ENCODE measurements at places on chromosomes 7 and 10.

DNA sequence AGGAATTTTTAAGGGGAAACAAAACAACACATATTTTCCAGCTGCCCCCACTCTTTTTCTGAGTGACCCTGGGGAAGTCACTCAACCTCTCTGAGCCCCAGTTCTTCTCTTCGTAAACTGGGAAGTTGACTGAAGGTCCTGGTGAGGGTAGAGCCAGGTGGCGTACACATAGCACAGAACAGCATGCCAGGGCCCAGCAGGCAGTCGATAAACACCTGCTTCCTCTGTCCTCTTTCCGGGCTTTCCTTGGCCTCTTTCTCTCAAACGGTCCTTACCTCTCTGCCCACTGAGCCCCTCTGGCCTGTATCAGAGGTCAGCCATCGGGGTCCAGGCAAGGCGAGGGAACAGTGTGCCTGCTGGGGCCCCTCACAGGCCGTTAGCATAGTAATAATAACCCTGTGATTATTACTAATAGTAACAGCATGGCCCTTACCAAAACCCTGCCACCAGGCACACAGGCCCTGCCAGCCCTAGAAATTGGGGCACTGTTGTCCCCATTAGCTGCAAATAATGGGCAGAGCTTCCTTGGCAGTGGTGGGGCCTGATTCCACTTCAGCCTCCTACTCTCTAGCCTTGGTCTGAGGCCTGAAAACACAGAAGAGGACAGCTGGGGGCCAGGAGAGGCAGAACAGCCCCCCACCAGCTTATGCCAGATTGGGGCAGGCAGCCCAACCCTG, 37.3 kb upstream of the SLC29A3 start:
- no peak for DNase-seq

- no peak for DNase-seq
Measured at GRCh38 chr7:106485031-106485551, 175.9 kb downstream of the CCDC71L start.

DNA sequence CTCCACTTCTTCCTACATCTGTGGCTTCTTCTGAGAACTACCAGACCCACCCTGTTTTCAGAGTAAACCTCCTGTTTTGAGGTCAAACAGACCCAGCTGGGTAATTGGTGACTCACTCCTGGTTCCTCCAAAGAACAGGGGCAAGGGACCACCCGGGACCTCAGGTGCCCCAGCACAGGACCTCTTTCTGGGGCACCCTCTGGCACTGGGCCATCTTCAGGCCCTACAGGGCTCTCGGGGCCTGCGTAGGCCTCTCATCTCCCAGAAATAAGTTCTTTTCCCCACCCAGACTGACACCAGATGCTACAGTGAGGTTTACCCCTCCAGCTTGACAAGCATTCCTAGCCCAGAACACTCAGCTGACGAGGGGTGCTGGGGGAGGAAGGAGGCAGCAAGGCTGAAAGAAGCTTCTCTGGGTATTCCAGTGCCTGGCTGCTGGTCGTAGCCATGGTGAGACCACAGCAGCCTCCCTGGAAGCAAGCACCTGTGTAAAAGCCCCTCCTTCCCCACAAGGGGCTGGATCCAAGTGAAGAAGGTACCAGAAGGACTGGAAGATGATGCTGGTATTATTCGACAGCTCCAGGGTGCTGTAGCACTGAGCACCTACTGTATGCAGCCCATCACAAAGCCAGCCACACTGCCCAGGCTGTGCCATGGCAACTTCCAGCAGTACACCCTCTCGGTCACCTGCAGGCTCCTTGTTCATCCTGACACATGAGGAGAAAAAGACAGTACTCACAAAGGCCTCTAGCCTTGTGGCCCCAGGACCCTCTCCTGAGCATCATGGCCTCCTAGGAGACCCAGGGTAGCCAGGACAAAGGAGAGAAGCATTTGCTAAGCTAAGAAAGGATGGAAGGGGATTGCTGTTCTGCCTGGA, 47.4 kb downstream of the ALOX5 start:
- DNase-seq, result peak; percentile 67

DNA sequence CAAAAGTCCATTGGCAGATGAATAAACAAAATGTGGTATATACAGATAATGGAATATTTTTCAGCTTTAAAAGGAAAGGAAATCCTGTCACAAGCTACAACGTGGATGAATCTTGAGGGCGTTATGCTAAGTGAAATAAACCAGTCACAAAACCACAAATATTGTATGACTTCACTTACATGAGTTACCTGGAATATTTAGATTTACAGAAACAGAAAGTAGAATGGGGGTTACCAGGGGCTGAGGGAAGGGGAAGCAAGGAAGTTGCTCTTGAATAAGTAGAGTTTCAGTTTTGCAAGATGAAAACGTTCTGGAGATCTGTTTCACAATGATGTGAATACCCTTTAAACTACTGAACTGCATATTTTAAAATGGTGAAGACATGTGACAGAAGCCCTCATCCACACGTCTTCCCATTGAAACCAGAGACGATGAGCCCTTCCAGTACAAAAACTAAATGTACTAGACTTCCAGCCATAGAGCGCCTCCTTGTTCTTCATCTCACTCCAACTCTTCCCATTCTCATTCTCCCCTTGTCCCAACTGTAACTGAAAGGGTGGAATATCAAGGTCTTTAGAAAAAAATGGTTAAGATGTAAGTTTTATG, 62.4 kb downstream of the MICU1 start:
- no peak for DNase-seq

- DNase-seq, result no peak
Measured at GRCh38 chr10:78628976-78629375, 439.8 kb upstream of the ZMIZ1 start.

DNA sequence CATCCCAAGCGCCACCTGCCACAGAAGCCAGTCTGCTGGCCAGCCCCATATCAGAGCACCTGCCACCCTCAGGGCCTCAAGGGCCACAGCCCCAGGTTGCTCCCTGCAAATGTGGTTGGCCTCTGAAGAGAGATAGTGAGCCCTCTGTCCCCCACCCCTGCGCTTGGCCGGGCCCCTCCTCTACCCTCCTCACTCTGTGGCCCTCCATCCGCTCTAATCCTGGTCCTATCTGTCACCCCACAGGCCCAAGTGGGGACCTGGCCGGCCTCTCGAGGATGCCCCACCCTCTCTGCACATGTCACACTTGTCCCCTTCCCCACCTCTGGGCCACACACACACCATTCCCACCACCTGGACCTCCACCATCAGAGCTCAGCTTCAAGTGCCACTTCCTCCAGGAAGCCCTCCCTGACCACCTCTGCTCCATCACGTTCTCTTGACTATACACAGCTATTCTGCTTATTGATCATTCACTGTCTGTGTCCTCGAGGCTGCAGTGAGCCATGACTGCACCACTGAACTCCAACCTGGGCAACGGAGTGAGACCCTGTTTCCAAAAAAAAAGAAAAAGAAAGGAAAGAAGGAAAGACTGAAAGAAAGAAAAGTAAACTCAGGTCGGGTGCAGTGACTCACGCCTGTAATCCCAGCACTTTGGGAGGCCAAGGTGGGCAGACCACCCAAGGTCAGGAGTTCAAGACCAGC, 42.4 kb downstream of the TNRC18 start:
- no peak for DNase-seq

DNA sequence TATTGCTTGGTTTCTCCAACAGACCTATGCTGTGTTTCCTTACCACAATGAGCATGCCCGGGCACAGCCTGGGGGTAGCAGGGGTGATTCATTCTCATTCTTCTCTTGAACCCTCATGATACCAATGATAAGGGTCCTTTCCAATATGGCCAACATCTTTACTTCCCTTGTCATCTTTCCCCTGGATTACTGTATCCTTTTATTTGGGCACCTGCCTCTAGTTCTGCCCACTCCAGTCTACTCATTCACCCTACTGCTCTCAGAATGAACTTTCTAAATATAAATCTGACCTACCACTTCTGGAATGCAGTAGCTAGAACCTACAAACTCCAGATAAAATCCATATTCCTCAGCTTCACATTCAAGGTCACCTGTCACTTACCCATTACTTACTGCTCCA, 26.4 kb upstream of the ITPRID1 start:
- DNase-seq, result no peak

- DNase-seq, result no peak
Measured at GRCh38 chr10:79314761-79315601, 32.3 kb upstream of the PPIF start.

DNA sequence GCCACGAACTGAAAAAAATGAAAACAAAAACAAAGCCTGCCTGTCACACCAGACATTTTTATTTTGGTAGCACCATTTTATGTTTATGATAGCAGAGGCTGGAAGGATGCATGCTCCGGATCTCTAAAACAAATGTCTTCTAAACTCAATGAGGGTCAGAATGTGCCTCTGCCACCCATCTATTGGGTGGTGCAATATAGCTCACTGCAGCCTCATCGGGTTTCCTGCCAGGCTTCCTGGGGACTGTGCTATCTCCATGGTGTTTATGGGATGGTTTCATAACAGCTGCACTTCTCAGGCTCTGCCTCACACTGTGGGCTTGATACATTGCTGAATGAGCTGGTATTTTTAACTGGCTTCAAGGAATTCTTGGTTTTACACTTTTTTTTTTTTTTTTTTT, 94.4 kb downstream of the ITIH5 start:
- DNase-seq, result no peak

DNA sequence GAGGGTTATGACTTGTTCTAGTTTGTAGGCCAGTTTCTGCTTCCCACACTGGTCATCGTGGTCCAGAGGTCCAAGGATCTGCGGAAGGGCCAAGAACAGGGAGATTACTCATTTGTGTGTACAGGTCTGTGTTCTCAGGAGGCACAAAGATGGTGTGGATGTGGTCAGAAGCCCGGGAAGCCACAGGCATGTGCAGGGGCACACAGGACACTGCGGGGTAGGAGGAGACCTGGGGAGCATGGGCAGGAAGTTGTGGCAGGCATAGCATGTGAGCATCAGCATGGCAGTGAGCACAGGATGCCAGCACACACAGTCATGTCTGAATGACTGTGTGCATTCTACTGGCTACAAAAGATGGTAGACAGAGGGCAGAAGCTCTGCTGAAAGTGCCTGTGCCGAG, 445.8 kb downstream of the PLXNA4 start:
- no peak for DNase-seq

DNA sequence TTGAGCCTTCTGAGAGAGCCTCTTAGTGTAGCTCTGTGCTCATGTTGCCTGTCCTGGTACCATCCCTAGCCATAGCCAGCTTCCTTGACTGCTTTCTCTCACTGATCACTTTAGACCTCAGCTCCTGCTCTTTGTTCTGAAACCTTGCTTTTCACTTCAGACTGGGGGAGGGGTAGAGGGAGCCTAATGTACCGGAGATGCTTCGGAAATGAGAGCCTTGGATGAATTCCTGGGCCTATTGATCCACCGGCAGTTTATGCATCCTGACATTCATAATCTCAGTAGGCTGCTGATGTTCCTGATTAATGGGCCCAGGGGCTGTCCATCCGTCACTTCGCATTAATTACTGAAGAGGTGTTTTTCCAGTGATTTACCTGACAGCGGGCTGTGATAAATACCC, 38.8 kb downstream of the R3HCC1L start:
- DNase-seq, result no peak

DNA sequence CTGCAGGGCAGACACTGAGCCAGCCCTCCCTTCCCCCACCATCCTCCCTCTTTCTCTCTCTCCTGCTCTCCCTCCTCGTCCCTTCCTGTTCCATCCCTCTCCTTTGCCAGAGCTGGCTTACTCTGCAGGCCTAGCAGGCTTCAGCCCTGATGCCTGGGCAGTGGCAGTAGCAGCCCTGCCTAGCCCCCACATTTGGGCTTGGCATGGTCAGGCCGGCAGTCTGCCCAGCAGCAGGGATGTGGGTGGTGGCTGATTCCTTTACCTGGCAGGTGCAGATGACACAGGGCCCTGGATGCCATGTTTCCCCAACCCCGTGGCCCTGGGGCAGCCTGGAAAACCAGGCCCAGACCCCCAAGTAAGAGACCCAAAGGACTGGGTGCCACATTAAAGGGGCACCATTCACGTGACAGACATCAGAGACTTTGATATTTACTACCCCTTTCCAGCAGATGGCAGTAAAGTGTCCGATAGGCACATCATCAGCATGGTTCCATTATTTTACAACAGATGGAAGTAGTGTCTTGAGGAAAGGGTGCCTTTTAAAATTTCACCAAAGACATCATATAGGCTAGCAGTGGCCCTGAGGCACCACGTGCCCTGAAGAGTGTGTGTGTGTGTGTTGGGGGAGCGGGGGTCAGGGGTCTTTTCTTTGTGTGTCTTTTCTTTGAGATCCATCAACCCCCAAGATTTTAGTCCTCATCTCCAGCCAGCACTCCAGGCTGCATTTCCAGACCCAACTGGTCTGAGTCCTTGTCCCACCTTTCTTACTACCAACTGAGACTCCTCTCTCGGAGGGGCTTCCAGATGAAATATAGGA, 5.9 kb downstream of the KCP start:
- peak; percentile 49 for DNase-seq

DNA sequence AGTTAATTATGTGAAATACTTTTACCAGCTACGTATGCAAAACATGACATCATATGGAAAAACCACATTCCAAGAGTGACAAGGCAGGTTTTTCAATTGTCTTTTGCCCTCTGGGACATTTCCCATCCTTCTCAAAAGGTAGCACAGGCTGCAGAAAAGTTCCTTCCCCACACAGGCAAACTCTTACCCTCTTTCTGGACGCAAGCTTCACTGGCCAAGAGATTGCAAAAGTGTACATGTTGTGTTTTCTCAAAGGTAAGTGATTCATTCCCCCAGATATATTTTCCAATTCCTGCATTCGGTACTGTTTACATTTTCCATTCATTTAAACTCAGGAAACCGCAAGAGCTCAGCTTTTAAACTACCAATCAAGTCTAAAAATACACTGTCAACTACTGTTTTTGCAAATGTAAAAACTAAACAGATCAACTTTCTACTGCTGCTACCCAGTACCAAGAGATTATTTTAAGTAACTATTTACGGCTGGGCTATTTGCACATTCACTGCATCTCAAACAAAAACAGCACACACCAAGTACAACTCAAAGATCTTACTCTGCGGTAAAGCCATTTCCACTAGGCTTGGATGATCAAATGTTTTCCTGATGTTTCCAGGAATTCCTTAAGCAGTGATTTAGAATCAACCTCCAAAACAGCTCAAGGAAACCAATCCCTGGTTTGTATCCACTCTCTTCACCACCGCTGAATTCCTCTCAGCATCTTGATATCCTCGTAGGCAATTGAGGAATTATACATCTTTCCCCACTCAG, 233.6 kb upstream of the CCDC6 start:
- DNase-seq, result no peak

DNA sequence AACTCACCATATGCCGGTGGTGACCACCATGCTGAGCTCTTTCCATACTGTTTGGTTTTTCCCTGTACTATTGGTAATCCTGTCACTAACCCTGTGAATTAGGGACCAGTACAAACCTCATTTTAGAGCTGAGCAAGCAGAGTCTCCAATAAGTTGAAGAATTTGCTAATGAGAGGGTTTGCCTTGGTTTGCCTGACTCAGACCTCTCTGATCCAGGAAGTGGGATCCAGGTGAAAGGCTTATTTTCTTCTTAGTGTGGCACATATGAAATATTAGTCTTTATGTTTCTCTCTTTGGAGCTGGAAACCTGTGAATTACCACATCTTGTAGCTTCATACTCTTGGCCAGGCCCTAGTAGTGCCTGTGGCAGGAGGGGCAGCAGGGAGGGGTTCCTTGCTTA, 114.1 kb upstream of the IGFBP3 start:
- no peak for DNase-seq

DNA sequence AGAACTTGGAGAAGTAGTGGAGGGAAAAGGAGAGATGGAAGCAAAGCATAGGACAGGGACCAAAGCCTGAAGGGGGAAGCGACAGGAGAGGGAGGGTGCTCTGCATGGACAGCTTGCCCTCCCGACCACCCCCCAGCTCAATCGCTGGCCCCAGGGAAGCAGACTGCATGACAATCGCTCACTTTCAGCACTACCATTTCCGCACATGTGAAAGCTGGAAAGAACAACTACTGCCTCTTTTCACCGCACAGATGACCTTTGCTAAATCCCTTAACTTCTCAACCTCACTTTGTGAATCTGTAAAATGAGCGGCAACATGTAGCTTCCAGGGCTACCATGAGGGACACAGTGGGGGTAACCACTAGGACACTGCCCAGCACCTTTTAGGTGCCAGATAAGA, 17.1 kb downstream of the VOPP1 start:
- no peak for DNase-seq
